Activated CD4-positive, alpha-beta T cell treated with anti-CD3 and anti-CD28 coated beads, Interleukin-2, amount 10 ng/mL, durations not matched to agents 24 days and 14 days (primary cell): ENCODE measurements at places on chromosomes 1 and 21. TPM values are rescaled to one million over a fixed set of nuclear protein-coding genes. Genes with fewer than 3 reads are reported as not detected.

CATSPER4 gene
- not detected in 2 replicates for total RNA-seq

DNA sequence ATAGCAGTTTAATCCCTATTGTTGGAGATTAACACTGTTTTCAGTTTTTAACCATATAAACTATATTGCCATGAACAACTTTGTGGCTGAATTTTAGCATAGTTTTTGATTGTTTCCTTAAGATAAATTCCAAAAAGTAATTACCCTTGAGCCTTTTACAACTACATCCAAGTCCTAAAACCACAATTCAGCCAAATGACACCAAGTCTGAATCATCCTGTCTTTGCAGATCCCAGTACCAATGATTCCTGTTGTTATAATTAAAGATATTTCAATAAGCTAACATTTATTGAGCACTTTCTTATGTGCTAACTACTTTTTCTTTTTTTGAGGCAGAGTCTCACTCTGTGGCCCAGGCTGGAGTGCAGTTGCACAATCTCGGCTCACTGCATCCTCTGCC lies 35.6 kb downstream of the IL23R start:
- DNase-seq = no peak

SMCP gene
- not detected in 2 replicates for total RNA-seq

DNA sequence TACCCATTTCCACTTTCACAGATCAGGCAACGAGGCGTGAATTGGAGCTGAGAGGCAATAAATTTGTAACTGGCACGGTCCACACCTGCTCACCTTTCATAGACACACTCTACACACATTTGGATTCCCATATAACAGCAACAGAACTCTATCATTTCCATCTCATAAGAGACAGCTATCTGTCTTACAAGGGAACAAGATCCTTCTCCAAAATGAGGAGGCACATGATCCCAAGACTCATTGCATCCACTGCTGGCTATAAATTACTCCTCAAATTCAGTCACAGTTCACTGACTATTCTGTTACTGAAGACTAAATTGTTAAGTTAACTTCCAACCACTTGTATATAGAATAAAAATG lies 342.8 kb downstream of the MATN1 start:
- no peak for DNase-seq

- DNase-seq = no peak
Measured at GRCh38 chr1:34130306-34130705, 34.7 kb downstream of the CSMD2 start.

DNA sequence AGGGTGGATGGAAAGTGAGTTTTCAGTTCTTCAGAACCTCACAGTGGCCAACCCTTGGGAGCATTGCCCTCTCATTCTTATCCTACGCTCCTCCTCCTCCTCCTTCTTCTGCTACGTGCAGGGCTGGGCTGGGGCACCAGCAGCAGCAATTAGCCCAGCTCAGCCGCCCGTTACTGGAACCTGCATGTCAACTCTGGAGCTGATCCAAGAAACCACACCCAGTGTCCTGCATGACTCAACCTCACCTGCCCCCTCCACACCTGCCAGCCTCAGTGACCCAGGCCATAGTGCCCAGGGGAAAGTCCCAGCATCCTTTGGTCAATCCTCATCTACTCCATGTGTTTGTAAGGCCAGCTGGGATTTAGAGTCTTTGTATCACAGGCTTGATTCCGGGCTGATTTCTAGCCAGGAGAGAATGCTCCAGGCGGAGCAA lies 12.6 kb downstream of the ELF3 start:
- no peak for DNase-seq

DNA sequence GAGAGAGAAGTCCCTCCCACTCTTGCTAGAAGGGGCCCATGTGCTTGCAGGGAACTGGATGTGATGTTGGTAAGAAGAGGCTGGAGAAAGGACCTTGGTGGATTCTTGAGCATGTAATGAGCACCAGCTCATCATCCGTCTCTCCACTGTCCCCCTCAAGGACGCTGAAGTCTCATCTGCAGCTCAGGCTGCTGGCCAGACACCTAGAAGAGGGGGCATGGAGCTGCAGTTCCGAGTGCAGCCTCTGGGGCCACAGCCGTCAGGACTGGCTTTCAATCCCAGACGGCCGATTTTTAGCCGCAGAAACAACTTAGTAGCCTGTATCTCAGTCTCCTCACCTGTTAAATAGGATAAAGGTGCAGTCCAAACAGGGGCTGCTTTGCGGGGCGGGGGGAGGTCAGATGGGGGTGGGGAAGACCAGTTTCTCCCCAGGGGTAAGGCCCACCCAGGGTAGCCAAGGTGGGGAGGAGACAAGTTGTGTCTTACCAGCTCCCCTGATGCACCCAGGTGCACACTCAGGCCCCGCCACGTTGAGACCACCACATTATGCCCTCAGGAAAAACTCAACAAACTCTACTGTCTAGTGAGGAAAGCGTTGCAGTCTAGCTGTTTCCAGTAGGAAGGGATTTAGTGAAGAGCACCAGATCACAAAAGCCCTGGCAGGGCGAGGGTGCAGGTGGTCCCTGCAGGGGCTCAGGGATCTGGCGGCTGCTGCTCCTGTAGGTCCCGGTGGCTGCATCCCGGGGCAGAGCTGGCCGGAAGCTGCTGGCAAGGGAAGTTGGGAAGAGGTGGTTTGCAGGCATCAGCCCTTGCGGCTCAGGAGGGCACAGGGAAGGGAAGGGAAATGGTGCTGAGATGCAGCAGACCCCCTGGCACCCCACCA lies 29.5 kb downstream of the LDLRAP1 start:
- DNase-seq = peak; percentile 83

OR2T27 gene
- not detected in 2 replicates for total RNA-seq

PLEKHG5 gene
- 1.3 and 1.9 TPM in 2 replicates for total RNA-seq

DNA sequence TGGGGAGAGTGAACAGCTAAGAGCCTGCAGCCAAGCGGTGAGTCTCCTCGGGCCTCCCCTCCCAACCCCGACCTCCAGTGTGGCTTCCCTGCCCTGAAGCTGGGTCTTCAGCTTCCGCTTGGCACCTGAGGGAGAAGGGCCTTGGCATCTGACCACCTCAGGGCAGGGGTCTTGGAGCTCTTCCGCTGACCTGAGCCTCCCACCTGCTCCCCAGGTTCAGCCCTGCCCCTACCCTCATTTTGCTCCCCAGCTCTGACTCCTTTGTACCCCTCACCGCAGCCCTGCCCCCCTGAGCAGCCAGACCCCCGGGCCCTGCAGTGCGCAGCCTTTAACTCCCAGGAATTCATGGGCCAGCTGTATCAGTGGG lies 4.9 kb downstream of the ADAMTSL4 start:
- DNase-seq = no peak

DNA sequence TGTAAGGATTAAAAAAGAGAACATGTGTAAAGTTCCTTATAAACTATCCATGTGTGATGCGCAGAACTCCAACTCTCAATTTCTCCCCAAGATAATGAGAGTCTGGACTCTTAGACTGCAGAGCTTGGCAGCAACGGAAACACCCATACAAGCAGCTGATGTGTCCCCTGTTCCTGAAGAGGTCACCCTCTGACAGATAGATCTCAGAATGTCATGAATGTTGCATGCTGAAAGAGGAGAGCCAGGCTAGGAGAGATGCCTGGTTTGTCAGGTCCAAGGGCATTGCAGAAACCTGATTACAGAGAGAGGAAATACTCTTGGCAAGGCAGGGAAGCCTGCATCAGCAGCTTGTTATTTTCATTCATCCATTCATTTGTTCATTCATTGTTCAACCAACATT lies 24.2 kb downstream of the MTARC1 start:
- no peak for DNase-seq

FCGR1A gene
- total RNA-seq = not detected in 2 replicates

DNA sequence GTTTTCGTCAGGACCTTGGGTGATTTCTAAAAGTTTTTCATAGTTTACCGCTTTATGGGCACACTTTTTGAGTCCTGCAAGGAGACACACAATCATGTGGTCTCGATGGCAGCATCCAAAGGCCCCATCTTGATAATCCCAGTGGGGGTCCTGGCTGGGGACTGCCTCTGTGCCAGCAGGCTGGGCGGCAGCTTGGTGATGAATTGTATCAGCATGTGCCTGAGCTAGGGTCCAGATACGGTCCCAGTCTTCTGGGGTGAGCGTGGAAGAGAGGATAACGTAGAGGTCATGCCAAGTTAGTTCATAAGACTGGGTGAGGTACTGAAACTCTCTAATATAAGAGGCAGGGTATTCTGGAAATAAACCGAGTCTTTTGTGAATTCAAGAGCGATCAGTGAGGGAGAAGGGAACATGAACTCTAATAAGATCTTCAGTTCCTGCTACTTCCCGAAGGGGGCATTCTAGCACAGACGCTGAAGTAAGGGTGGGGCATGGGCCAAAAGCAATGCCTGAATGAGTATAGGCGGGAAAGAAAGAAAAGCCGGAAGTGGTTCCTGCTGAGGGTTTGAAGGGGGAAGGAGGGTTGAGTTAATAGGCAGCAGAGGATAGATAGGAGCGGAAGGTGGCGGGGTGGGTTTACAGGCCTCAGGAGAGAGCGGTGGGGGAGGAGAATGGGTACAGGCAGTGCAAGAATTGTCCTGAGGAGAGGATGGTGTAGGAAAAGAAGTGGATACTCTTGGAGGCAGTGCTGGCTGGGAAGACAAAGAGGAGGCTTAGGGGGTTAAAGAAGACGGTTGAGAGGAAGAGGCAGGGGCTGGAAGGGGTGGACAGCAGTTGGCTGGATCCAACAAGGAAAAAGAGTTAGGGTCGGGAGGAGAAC lies 1.6 kb downstream of the ERVH48-1 start:
- DNase-seq = peak; percentile 94

ADAMTS5 gene
- not detected in 2 replicates for total RNA-seq

DNA sequence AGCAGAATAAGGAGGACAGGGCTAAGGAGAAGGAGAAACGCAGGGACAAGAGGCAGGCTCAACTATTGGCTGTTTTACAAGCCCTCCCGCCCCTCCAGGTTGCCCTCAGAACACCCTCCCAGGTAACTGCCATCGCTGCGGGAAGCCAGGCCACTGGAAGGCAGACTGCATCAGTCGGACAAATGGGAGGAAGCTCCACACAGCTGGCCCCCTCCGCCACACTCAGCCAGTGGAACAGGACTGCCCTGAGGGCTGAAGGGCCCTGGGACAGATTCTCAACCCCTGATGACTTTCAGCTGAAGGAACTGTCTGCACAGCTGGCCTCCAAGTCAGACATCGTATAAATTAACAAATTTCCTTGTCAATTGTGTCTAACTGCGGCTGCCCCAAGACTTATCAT lies 21.8 kb downstream of the LRRC3 start:
- no peak for DNase-seq

GRCh38 chr1:244242446-244242845 lies 191.4 kb downstream of the ZBTB18 start:
- peak; percentile 73 for DNase-seq

DNA sequence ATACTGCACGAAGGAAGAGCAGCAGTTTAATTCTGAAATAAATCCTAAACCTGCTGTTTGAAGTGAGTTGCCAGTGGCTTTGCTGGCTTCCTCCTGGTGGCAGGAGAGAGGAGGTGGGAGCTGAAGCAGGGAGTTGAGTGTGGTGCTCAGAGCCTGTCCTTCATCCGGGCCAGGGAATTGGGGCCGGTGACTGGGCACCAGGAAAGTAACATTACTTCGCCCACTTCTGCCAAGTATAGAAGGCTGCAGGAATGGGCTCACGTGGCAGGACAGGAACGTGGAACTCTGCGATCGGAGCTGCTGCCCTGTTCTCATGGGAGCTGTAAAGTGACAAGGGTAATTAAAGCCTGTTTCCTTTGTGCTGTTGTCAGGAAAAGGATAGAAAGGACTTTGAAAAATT lies 8.7 kb downstream of the TOR3A start:
- DNase-seq = no peak

PRAMEF11 gene
- not detected in 2 replicates for total RNA-seq

DIO1 gene
- not detected in 2 replicates for total RNA-seq

GRCh38 chr1:65177457-65177856 lies 29.5 kb downstream of the AK4 start:
- no peak for DNase-seq

- DNase-seq = no peak
Measured at GRCh38 chr1:157880621-157881020, 39.0 kb upstream of the CD5L start.

GRCh38 chr21:26443867-26444266 lies 129.2 kb downstream of the CYYR1 start:
- no peak for DNase-seq

GRCh38 chr21:28309596-28309995 lies 683.1 kb downstream of the LTN1 start:
- no peak for DNase-seq

DNA sequence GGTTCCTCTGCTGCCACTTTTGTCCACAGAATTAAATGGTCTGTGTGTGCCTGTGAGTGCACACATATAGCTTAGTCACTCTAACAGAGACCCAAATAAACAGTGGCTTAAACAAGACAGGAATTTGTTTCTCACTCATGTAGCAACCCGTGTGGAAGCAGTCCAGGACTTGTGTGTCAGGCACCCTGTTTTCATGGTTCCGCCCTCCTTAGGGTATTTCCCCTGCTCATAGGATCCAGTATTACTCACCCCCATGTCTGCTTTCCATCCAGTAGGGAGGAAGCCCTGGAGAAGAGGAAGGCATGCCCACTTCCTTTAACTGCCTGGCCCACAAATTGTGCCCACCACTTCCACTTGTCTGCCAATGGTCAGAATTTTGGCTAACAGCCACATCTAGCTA lies 41.3 kb upstream of the TACSTD2 start:
- no peak for DNase-seq

CTPS1 gene
- 169 and 175 TPM in 2 replicates for total RNA-seq

PPFIA4 gene
- total RNA-seq = 34.2 and 35.1 TPM in 2 replicates
